SK-N-SH (cell line): ENCODE measurements at places on chromosomes 3 and 15.

- DNase-seq = peak; percentile 41
Observed at GRCh38 chr15:68651916-68652525, 73.2 kb downstream of the CORO2B start.

GRCh38 chr3:31432897-31433678 is 99.6 kb upstream of the STT3B start:
- no peak for DNase-seq

DNA sequence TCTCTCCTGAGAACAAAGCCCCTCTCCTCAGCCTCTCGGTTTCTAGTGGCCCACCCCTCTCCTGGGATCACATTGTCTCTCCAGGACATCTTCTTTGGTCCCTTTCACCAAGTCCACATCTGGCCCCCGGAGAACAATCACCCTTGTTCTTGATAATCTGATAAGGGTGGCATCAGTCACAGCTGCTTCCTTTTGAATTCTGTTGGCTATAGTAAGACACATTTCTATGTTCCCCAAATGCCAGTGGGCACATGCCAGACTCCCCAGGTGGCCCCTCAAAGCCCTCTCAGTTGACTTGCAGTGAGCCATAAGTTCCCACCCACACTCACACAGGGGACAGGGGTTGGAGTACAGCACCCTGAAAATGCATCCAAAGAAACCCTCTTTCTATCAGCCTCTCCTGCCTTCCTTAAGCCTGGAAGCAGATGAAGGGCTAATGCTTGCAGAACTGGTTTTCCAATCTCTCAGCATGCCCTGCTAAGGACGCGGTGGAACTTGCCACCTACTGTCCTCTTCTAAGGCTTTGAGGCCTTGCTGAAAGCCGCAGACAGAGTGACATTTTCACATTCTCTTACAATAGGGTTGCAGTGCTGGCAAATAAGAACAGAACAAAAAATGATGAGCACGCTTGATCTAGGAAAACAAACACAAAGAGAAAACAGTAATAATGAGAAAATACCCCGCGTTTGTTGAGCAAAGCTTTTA is 101.3 kb upstream of the SLCO3A1 start:
- DNase-seq = peak; percentile 15

GRCh38 chr3:52792961-52793695 is 1.5 kb upstream of the ITIH3 start:
- DNase-seq = no peak

DNA sequence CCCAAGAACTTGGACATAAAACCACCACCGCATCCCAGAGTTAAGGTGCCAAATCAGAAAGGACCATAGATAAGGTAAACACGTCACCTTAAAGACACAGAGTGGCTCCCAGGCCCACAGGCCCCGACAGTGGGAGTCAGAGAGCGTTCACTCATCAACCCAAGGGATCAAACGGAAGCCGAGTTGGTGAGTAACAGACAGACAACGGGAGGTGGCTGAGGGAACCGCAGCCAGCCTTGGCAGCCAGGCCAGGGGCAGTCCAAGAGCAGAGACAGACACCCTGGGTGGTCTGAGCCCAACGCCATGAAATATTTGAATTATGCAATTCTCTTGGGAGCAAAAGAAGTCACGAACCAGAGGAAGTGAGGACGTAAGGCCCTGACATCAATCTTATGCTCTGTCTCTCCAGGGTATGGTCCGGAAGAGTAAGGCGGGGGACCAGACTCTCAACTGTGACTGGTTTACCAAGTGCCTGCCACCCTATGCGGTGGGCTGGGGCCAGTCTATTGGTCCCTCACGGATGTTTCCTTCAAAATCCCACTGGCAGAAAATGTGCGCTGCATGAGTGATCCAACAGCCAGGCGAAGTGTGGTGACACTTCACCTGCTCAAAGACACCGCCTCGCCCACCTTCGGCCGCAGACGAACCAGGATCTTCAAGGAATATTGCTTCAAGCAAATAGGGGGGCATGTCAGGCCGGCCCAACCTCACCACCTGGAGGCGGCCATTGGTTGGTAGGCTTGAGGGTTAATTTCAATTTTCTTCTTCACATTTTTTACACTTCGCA is 34.3 kb downstream of the TMEM44 start:
- DNase-seq = no peak

DNA sequence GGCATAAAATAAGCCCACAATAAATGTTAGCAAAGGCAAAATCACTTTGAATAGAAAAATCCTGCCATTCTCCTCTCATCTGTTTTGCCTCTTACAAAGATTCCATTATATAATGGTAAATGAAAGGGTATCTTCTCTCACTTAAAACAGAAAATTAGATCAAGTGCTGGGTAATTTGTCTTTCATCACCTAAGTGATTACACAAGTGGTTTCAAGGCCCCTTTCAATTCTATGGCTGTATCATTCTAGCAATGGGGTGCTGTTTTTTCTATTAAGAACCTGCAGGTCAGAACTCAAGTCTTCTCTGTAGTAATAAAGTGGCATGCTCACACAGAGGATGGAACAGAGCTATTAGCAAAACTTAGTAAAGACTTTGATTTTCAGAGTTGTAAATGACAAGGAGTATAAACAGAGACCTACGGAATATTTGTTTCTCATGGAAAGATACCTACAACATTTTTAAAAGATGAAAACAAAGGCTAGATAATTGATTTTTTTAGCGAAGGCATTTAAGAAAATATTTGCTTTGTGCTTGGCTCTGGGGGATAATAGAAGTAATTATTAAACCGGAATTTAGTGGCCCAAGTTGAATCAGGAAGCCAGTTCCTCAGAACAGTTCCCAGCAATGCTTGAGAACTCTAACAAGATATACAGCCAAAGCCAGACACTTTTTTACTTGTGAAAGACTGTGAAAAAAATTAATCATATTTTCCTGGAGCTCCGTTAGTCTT is 137.4 kb downstream of the CMSS1 start:
- no peak for DNase-seq

DNA sequence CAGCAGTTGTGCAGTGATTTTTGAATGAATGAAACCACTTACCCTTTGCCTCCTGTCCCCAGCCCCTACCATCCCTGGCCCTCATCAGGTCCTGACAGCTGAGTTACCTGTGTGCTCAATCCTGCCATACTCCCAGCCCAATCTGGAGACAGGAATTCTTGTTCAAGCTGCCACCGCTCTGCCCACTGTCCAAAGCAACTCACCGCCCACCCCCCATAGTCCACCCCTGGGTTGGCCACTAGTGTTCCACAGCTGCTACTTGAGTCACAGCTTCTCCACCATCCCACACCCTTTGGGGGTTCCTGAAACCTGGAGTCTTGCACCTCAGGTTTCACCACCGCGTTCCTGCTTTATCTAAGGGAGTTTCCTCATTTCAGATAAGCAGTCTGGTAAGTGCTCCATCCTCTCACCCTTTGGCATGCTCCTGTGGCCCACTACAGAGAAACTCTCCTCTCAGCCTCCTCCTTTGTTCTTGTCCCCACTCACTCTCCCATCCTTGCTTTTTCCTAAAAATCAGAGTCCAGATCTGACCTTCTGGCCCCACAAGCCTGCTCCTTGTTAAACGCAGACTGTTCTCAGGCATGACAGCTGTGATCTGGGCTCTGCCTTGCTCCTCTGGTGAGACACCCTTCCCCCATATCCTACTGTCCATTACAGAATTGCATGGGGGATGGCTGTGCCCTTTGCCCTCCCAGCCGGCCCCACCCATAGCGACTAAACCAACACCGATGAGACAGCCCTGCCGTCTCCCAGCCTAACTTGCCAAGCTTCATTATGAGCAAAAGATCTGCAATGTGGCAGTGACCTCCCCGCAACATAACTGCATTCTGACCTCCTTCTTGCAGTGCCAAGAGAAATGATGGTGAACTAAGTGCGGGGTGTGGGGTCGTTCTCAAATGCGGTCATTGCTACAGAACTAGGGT is 50.0 kb downstream of the CYP19A1 start:
- DNase-seq = no peak

- no peak for DNase-seq
Observed at GRCh38 chr15:85691350-85692240, 103.1 kb downstream of the KLHL25 start.

- DNase-seq = no peak
Observed at GRCh38 chr3:39361252-39361927, 21.8 kb upstream of the SLC25A38 start.

GRCh38 chr3:61730056-61730455 is 168.7 kb downstream of the PTPRG start:
- DNase-seq = no peak

- no peak for DNase-seq
Observed at GRCh38 chr3:104436506-104436905, 930.2 kb upstream of the ALCAM start.

- no peak for DNase-seq
Observed at GRCh38 chr3:187966636-187967406, 187.1 kb upstream of the LPP start.

DNA sequence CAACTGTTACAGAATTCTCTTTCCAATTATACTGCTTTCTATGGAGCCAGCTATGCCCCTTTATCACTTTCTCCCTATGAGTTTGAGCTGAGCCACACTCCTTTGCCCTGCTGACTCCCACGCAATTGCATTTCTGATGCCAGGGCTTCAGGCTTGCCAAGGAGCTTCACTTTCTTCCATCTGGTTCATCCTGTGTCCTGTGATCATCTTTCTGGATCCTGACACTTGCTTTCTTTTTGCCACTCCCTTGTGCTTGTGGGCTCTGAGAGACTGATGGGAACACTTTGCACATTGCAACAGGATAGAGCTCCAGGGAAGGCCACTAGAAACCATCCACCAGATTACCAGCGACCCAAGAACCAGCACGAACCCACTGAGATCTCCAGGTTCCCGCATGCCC is 77.0 kb upstream of the SEC13 start:
- no peak for DNase-seq

GRCh38 chr3:37997342-37997741 is 6.8 kb downstream of the VILL start:
- DNase-seq = no peak

GRCh38 chr15:89450076-89451006 is 46.0 kb downstream of the RHCG start:
- peak; percentile 77 for DNase-seq

GRCh38 chr3:70342149-70342548 is 29.7 kb upstream of the MDFIC2 start:
- DNase-seq = no peak

DNA sequence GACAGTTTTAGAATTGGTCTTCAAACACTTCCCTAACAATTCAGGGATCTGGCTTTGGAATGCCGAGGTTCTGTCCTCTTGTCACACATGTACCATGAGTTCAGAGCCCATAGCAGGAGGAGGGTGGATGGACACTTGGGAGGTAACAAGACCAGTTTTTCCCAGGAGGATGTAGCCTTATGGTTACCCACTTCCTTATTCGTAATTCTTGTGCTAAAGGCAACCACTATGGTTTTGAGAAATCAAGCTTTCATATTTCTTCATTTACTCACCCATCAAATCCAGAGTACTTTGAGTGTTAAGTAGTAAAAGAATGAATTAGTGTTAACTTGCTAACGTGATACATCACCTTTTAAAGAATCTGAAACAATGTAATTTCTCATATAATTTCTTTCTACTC is 479.6 kb upstream of the ALCAM start:
- DNase-seq = no peak

- no peak for DNase-seq
Observed at GRCh38 chr15:37143351-37143750, 43.0 kb upstream of the MEIS2 start.

- no peak for DNase-seq
Observed at GRCh38 chr3:152760591-152760990, 74.3 kb upstream of the P2RY1 start.

DNA sequence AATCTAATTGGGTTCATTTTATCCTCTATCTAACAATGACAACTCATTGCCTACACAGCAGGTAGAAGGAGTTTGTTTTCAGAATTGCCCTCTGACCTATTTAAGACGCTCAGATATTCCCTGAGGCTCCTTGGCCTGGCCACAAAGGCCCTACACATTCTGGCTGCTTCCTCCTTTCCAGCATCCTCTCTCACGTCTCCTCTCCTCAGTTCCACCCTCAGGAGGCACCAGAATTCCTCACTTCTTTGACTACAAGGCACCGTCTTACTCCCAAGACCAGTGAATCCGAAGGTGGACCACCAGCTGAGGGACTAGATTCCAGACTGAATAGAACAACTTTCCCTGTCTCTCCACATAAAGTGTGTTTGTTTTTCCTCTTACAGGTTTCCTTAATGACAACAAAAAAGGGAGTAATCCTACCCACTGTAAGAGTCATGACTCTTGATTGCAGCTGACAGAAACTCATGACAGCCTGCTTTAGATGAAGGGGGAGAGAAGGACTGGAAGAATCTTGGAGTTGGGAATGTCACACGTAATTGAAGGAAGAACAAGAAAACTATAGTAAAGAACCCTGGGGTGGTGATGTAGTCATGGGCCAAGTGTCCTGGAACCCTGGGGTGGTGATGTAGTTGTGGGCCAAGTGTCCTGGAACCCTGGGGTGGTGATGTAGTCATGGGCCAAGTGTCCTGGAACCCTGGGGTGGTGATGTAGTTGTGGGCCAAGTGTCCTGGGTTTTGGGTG is 22.0 kb upstream of the MUC20 start:
- DNase-seq = no peak

- no peak for DNase-seq
Observed at GRCh38 chr3:116440196-116440595, 5.1 kb downstream of the LSAMP start.

DNA sequence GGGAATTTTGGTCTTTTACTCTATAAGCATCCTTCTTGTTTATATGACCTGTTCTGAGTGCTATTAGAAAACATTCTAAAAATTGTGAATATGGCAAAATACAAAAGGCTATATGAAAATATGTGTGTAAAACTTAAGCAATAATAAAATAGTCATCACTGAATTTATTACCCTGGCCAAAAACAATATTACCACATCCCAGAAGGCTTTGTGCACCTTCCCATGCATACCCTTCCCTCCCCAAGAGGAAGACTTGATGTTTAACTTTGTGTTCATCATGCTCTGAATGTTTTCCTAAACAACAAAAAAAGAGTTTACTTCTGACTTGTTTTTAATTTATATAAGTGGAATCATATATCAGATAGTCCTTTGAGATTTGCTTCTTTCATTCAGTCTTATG is 155.1 kb upstream of the TNIK start:
- DNase-seq = no peak

DNA sequence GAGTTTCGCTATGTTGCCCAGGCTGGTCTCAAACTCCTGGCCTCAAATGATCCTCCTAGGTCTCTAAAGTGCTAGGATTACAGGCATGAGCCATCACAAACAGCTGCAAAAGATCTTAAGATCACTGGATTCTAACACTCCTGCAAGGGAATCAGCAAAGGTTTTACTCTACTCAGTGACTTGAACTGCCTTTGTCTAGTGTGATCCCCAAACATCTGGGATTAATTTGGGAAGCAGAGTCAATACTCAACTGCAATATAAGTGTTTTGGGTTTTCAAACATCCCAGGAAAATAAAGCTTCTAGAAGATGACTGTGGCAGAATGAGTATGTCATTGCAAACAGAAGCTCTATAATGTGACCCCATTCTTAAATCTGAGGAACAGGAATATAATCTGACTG is 7.2 kb downstream of the SPG21 start:
- DNase-seq = peak; percentile 40
